Cardiac septum (tissue), 1 donor: ENCODE measurements at places on chromosomes 2 and 18. TPM values are rescaled to one million over a fixed set of nuclear protein-coding genes. Genes with fewer than 3 reads are reported as not detected.

- DNase-seq = no peak
These were observed 718 bp upstream of the TNP1 start for GRCh38 chr2:216860426-216861137.

GRCh38 chr2:158297120-158297519 is 159.4 kb downstream of the CCDC148 start:
- no peak for DNase-seq

GRCh38 chr18:51912381-51912780 is 427.6 kb upstream of the DCC start:
- DNase-seq = no peak

DNA sequence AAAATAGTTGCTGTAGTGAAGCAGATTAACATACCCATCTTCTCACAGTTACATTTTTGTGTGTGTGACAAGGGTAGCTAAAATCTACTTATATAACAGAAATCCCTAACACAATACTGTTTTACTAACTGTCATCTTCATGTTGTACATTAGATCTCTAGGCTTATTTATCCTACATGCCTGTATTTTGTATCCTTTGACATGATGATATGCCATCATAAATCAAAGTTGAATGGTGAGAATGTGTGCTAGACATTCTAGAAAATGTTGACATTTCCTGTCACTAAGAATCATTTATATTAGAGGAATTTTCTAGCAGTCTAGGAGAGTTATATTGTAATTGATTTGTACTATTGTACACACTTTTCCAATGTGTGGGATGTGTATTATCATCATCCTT is 21.5 kb upstream of the CALCRL start:
- no peak for DNase-seq

DNA sequence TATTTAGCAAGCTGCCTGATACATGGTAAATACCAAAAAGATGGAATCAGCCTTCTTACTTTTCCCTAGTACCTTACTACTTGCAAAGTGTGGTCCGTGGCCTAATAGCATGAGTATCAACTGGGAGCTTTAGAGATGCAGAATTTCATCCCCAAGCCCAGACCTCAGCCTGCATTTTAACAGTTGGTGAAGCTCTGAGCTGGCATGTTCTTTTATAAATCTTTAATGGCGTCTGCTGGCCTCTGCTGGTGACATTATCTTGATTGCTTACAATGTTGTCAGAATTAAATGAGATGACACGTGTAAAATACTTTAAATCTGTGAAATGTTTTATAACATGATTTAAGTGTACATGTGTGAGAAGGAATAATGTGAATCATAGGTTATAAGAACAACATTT is 115.1 kb upstream of the NOSTRIN start:
- no peak for DNase-seq

DNA sequence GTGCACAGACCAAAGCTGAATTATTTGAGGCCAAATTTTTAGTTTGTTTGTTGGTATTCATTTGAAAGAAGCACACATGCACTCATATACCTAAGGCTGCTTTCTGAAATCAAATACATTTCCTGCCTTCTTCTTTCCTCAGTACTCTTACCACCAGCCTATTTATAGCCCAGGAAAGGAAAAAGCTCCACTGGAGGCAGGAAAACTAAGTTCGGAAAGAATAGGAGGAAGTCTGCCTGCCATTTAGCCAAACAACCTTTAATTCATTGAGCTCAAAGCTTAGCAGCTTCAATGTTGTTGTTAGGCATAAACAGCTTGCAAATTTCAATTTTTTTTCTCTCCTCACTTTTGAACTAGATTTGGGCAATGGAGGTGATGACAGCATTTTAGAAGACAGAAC is 40.4 kb upstream of the RASGRP3 start:
- DNase-seq = no peak

DNA sequence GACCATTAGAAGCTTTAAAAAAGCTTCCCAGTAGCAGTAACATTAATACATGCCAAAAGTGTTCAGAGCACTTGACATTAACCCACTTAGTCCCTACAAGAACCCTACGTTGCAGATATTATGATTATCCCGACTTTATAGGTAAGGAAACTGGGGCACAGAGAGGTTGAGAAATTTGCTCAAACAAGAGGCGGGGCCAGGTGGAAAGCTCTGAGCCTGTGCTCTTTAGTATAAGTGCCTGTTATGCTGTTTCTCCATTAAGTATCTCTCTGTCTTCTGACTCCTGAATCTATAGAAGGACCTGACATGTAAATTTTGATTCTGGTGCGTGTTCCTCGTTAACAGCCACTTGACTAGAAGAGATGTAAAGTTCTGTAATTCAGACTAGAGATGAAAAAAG is 139.8 kb downstream of the RBMS1 start:
- no peak for DNase-seq

DNA sequence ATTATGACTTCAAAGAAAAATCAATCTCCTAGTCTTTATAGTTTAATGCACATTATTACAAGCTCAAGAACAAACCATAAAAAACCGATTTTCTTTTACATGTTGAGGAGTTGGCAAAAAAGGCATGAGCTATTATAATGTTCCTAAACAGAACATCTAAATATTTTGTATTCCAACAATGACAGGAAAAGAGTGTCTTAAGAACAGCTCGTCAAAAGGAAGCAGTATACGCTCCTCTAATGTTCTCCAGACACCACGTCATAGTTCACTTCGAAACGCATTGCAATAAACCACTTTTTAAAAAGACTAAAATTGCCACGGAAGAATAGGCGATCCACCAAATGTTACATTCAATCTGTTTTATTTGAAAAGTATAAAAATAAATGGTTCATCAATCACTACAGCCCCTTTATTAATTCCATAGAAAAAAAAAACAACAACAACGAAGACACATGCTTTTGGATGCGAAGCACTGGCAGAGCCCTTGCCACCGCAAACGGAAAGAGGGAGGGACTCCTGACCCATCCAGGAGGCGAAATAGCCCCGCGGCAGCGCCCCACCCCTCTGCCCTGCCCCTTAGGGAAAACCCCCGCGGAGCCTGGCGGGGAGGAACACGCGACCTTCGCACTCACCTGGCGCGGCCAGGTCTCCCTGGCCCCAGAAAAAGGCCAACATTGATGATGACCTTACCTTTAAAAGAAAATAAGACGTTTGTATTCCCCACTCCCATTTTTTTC is 45.8 kb downstream of the MBP start:
- DNase-seq = no peak

DNA sequence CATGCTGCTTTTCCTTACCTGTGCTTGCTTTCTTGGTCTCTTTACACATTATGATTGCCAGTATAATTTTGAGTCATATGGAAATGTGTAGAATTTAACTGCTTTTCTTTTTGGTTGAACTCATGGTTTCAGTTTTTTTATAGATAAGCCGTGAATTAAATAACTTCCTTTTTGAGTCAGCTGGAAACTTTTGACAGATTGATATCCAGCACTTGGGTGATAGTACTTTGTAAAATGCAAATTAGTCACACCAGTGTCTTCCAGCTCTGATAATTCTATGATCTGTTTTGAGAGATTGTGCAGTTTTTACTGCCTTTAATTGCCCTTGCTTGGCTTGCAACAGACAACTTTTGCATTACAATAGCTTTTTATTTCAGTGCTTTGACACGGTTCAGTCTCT is 86.4 kb downstream of the NCOA1 start:
- DNase-seq = no peak

DNA sequence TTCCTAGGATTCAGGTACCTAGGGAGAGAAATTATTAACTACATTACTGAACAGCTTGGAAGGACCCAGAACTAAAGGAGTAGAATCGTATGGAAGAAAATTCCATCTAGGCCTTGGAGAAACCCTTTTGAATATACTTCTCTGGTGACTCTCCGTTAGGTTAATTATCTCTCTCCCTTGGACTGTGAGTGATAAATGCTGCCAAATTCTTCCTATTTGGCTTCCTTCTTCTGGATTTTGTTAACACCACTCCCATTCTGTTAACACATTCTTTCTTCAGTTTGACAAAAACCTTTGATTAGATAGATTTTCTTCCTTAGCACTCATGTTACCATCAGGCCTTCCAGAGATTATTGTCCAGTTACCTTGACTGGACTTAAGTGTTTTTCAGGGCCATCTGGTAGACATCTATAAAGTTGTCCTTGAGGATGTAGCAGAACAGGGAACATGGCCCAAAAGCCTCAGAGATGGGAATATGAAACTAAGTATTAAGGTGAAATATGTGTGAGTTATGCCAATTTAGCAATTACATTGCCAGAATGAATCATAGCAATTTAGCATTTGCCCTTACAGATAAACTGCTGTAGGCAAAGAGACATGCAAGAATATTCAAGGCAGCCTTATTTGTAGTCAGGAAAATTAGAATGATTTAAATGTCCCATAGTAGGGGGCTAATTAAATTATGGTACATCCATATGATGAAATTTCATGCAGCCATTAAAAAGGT is 6.7 kb downstream of the CYP27A1 start:
- DNase-seq = no peak

- no peak for DNase-seq
These were observed 24.1 kb downstream of the TRABD2A start for GRCh38 chr2:84856787-84857186.

DNA sequence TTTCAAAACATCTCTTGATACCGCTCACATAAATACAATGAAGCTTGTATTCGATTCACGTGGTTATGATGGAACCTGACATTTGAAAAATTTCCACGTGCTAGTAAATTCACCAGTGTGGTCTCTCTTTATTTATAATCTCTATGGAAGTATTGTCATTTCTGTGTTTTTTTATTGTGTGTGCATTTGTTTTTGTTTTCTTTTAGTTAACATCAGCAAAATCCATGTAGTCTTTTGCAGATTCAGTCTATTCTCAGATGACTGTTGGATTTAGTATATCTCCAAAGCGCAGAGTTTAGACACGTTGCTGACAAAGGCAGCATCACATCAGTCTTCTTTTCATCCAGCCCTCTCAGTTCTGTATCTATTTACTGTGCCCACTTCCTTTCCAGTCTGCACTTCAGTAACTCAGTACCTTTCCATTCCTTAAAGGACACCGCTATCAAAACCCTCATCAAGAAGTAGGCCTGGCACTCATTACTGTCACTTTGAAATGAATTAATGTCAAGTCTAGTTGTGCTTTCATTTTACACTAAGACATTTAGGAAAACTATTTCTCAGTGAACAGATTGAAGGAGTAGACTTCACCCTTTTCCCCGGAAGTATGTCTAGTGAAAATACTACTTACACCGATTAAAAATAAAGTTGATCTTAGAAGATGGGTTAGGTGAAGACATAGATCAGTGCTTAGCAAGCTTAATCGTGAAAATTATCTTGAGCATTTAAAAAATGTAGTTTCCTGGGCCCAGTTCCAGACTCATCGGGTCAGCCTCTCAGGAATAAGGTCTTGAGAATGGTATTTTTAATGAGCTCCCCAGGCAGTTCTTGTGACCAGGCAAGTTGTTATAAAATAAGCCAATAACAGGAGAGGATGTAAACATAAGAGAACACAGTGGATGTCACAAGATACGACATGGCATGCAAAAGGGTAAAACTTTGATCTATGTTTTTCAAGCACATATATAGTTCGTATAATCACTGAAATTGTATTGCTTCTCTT is 506.8 kb upstream of the ZEB2 start:
- DNase-seq = no peak

- DNase-seq = no peak
These were observed 89.5 kb downstream of the MRPS9 start for GRCh38 chr2:105127289-105127915.

GRCh38 chr2:206071807-206072206 is 14.2 kb downstream of the INO80D start:
- DNase-seq = no peak

DNA sequence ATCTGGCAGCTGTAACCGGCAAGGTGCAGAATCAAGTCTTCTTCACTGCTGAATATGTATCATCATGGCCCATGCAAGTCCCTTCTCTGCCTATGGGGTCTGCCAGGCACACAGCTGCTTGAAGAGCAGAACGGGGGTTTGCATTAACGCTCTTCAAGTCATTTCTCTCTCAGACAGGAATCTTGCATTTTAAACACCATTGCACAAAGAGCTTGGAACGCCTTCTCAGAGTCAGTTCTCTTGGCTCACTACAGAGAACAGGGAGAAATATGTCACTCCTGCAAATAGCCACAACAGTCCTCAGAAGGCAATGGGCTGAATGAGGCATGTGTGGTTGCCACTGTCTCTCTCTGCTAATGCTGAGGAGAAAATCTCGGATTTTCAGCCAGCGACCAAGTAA is 2173.5 kb upstream of the PIK3C3 start:
- no peak for DNase-seq

DNA sequence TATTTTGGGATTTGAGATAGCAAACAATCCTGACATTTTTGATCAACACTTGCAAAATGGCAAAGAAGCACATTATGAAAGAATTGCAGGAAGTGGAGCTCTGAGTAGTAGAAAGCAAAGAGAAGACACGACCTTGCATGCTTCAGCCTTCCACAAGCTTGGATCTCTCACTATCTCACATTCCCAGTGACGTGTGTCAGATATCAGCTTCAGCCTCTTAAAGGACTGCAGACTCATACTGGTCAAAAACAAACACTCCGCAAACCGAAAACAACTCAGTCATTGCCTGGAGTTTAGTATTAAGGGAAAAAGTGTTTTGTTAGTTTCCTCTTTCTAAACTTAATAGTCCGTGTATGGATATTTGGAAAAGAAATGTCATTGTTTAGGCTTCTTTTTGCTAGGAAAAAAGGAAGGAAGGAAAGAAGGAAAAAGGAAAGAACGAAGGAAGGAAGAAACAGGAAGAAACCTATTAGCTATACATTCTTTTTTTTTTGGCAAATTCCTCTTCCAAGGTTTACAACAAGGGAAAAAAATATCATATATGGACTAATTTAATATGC is 32.6 kb upstream of the SLC40A1 start:
- no peak for DNase-seq

GRCh38 chr18:47858607-47859006 is 71.9 kb downstream of the SMAD2 start:
- DNase-seq = no peak

THSD7B gene
- total RNA-seq = 0.62 TPM

TIMM21 gene
- 105 TPM for total RNA-seq

AKAIN1 gene
- total RNA-seq = not detected

C2orf66 gene
- not detected for total RNA-seq

BOLA3 gene
- 69.5 TPM for total RNA-seq
